COR-L47 (cell line): ENCODE measurements at places on chromosomes 16 and 17.

GRCh38 chr16:58299757-58300349, 5.0 kb upstream of the PRSS54 start:
- DNase-seq = no peak

- no peak for DNase-seq
Observed at GRCh38 chr17:74712301-74712700, 422 bp downstream of the CD300LF start.

- DNase-seq = no peak
Observed at GRCh38 chr17:39970157-39970692, 7.4 kb downstream of the GSDMA start.

GRCh38 chr17:75752802-75753513, 12.0 kb downstream of the GALK1 start:
- no peak for DNase-seq

GRCh38 chr17:66347661-66348514, 45.5 kb downstream of the PRKCA start:
- DNase-seq = peak; percentile 31

DNA sequence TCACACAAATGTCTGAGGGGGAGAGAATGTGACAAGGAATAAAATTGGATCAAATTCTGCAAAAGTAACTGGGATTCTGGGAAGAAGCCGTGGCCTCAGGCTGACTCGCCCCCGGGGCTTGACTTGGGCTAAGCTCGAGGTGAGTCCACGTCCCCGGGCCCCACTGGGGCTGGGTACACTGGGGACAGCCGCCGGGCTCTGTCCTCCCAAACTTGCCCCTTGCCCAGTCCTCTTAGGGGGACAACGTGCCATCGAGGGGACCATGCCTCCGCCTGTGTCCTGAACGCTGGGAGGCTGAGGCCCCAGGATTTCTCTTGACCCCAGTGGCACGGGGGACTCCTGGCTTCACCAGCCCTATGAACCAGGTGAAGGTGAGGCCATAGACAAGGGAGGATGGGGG, 21.1 kb downstream of the DOC2B start:
- no peak for DNase-seq

- DNase-seq = peak; percentile 42
Observed at GRCh38 chr17:794876-795275, 12.7 kb downstream of the MRM3 start.

- no peak for DNase-seq
Observed at GRCh38 chr16:82405736-82406135, 221.0 kb upstream of the CDH13 start.

DNA sequence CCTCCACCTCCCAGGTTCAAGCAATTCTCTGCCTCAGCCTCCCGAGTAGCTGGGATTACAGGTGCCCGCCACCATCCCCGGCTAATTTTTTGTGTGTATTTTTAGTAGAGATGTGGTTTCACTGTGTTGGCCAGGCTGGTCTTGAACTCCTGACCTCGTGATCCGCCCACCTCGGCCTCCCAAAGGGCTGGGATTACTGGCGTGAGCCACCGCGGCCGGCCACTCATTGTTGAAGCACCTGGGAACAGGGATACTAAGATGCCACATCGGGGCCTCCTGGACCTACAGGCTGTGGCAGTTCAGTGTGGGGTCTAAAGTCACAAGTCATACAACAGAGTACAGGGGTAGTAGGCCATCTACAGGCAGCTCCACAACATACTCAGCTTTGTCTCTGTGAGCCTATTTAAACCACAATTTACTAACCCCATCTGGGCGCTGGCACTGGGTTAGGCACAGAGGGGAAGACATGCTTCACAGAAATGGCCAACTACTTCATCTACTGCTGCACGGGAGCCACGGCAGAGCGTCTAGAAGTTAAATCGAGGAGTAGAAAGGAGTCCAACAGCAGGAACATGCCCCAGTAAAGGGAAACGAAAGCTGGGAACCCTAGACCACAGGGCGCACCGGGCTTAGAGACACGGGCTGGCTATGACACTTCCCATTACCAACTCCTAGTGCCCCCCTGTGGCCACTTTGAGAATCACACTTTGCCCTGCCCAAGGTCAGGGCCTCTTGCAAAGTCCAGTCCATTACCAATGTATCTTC, 4.3 kb downstream of the VAMP2 start:
- DNase-seq = peak; percentile 51

DNA sequence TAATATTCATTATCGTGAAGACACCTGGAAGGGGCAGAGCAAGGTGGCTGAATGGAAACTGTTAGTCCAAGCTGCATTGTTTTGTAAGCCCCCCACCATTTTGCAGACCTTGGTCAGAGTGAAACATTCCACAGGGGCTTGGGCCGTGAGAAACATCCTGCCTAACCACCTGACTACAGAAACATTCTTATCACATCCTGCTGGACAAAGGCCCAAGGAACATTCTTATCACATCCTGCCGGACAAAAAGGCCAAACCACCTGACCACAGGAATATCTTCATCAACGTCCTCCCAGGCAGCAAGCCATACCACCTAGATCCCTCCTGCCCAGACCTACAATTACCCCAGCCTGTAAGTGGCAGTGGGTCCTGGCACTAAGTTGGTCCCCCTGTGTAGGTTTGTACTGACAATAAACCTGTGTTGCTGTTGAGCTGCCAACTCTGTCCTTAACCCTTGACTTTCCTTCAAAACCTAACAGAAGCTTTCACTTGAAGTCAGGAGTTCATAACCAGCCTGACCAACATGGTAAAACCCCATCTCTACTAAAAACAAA, 19.6 kb downstream of the ATF7IP2 start:
- DNase-seq = no peak

GRCh38 chr16:26830428-26831127, 236.1 kb upstream of the C16orf82 start:
- DNase-seq = no peak

DNA sequence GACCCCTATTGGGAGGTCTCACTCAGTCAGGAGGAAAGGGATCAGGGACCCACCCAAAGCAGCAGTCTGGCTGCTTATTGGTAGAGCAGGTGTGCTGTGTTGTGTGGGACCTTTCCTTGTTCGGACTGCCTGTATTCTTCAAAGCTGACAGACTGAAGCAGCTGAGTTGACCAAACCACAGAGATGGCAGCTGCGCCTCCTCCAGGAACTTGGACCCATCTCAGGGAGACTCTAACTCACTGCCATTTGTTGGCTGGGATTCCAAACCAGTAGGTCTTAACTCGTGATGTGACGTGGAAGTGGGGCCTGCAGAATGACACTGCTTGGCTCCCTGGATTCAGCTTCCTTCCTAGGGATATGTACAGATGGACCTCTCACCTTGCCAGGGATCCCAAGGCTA, 9.6 kb upstream of the UQCRC2 start:
- DNase-seq = no peak

- peak; percentile 91 for DNase-seq
Observed at GRCh38 chr16:379183-379960, 2.4 kb downstream of the PGAP6 start.
